ENCODE measurements at places on chromosomes 13 and 19. TPM values are rescaled to one million over a fixed set of nuclear protein-coding genes. Genes with fewer than 3 reads are reported as not detected.

Gene TRIP10
- 98.7 TPM for polyA plus RNA-seq

Gene KCNRG
- 0.42 TPM for polyA plus RNA-seq

Gene FBL
- 378 TPM for polyA plus RNA-seq

Gene LGALS7B
- polyA plus RNA-seq, result not detected

Gene ZNF285
- 3.3 TPM for polyA plus RNA-seq

Gene FAM124A
- 2.3 TPM for polyA plus RNA-seq

Gene BCL2L12
- 17.7 TPM for polyA plus RNA-seq

Gene ANGPTL4
- polyA plus RNA-seq, result 3.0 TPM

Gene ANGPTL8
- polyA plus RNA-seq, result not detected

Gene CERS1
- 1.2 TPM for polyA plus RNA-seq

Gene RYR1
- 1.5 TPM for polyA plus RNA-seq

Gene ZNF880
- 16.2 TPM for polyA plus RNA-seq

Gene C19orf38
- polyA plus RNA-seq, result 0.65 TPM

Gene KCNJ14
- 0.56 TPM for polyA plus RNA-seq

Gene NECTIN2
- 40.3 TPM for polyA plus RNA-seq

Gene MUC16
- 0.30 TPM for polyA plus RNA-seq

Gene KASH5
- polyA plus RNA-seq, result 0.15 TPM

Gene EFNB2
- 25.3 TPM for polyA plus RNA-seq

Gene ZNF431
- 33.0 TPM for polyA plus RNA-seq

Gene SYT3
- polyA plus RNA-seq, result 0.32 TPM

Gene KIR3DL3
- not detected for polyA plus RNA-seq

Gene ZNF682
- polyA plus RNA-seq, result 1.9 TPM

Gene CERS4
- 20.1 TPM for polyA plus RNA-seq

Gene ADGRE2
- polyA plus RNA-seq, result 0.24 TPM

Gene FBXL3
- polyA plus RNA-seq, result 46.1 TPM

Gene KLK3
- 0.24 TPM for polyA plus RNA-seq

Gene CFD
- polyA plus RNA-seq, result 335 TPM

Gene DAND5
- not detected for polyA plus RNA-seq

Gene HSPB6
- 434 TPM for polyA plus RNA-seq

Gene ZNF441
- polyA plus RNA-seq, result 7.0 TPM

Gene LIN7B
- polyA plus RNA-seq, result 8.9 TPM

Gene LRRC63
- not detected for polyA plus RNA-seq

Gene KIR2DL1
- polyA plus RNA-seq, result not detected

Gene FFAR3
- polyA plus RNA-seq, result 0.12 TPM
